Activated naive CD8-positive, alpha-beta T cell treated with anti-CD3 and anti-CD28 coated beads for 36 hours (primary cell): ENCODE measurements at places on chromosomes 11 and 22. TPM values are rescaled to one million over a fixed set of nuclear protein-coding genes. Genes with fewer than 3 reads are reported as not detected.

OR8D1 gene
- not detected for total RNA-seq

KRTAP5-1 gene
- total RNA-seq, result not detected

MUC2 gene
- not detected for total RNA-seq

PITPNB gene
- 124 TPM for total RNA-seq

OR5B12 gene
- total RNA-seq, result not detected

FJX1 gene
- total RNA-seq, result 3.8 TPM

ADAMTS8 gene
- total RNA-seq, result not detected

TBX1 gene
- total RNA-seq, result not detected

DNA sequence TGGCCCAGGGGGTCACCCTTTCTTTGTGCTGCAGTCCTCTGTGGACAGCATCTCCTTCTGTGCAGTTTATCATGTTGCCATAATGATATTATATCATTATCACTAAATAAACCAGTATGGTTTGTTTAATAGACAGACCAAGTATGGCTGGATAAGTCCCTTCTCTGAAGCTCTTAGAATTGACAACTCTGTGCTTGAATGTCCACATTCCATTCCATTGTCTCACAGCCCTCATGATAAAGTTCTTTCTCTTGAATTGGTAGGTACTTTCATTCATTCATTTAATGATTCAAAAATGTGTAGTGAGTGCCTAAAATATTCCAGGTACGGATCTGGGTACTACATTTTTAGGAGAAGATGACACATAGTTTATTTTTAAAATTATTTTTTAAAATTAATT, 7.8 kb downstream of the RPS6KA4 start:
- no peak for DNase-seq

DNA sequence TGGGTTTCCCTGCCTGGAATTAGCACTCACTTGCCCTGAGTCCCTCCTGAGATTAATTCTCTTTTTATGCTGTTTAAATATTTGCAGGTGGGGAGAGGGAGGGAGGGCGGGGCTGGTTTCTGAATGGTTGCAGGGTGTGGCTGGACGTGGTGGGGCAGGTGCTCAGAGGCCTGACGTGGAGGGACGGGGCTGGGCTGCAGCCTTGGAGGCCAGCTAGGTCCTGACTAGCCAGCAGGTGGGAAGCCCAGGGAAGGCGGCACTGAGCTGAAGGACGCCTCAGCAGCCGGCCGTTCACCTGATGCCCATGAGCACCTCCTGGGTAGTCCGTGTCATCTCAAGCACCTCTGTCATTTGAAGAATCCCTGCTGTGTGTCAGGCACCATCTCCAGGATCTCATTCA, 21.3 kb downstream of the SGSM1 start:
- no peak for DNase-seq

- no peak for DNase-seq
Measured at GRCh38 chr11:66112601-66113499, 42.8 kb downstream of the PACS1 start.

- no peak for DNase-seq
Measured at GRCh38 chr22:21677606-21678443, 12.0 kb downstream of the PPIL2 start.

GRCh38 chr11:24391167-24391566, 105.7 kb upstream of the LUZP2 start:
- DNase-seq, result no peak

DNA sequence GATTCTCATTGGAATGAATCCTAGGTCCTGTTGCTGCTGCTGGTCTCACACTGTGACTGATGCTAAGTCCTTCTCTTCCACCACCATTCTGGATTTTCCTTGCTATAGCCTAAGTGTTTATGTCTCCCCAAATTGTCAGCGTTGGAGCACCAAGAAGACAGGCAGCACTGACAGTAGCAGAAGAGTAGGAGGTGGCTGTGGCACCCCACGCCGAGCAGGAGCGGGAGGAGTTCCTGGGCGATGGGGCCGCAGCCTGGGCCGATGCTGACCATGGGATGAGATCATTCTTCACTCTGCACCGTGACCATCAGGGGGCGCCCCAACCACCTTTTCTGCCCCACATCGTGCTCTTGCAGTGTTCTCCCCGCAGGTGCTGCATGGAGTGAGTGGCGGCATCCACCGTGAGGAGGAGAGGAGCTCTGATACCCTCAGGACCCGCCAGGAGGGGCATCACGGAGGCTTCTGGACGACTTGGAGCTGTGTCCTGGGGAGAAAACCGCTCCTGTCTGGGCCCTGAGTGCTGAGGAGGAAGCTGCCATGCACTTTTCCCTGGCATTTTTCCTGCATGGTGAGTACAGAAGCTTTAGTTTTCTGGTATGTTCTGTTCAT, 57.0 kb downstream of the LRRC74B start:
- DNase-seq, result peak; percentile 83

DNA sequence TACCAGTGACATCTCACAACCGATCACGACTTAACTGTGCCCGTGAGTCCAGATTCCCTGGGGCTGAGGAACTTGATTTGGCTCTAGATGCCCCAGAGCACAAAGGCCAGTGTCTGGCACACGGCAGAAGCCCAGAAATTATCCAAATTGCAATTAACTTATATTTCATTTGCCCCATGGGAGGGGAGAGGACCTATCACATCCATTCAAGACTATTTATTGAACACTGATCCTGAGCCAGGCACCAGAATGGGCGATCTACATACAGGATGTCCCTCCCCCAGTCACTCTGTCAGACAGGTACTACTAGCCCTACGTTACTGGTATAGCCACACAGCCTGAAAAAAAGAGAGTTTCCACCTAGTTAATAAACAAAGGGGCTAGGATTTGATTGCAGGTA, 5.1 kb downstream of the DNAL4 start:
- DNase-seq, result no peak

DNA sequence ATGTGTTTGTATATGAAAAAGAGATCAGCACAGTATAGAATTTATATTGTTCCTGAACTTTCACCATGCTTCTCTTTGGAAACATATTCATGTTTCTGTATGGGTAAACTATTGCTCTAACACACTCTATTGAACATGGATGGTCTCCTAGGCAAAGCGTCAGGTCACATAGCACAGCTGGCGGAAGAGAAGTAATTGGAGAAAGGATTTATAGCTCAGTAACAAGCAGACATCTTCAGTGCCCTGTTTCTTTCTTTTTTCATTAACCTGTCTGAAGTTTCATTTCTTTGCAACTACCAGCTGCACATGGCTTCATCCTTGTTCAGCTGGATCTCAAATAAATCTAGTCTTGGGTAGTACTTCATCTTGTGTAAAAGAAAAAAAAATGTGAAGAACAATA, 84.4 kb upstream of the TRPC6 start:
- no peak for DNase-seq

DNA sequence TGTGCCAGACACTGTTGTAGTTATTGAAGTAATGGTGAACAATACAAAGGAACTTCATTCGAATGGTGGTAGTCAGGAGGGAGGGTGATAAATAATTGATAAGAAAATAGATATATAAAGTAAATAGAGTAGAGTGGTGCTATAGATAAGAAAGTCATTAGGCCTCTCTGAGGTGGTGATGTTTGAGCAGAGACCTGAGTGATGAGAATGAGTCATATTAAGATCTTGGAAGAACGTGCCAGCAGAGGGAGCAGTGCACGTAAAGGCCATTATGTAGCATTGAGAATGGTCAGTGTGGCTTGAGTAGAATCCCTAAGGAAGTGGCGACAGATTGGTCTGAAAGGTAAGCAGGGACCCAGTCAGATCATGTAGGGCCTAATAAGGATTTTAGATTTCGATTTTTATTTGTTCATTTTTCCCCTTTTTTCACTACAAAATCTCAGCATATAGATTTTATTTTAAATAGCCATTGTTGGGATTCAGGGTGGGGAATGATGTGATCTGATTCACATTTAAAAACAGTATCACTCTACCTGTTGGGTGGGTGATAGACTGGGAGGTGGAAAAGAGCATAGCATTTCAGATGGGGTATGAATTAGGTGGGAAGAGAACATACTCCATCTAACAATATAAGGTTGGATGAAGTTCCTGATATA, 44.7 kb downstream of the CCDC90B start:
- DNase-seq, result no peak

- no peak for DNase-seq
Measured at GRCh38 chr11:27462543-27462942, 10.0 kb downstream of the LGR4 start.

- DNase-seq, result no peak
Measured at GRCh38 chr11:6110011-6110410, 2.5 kb downstream of the OR56B4 start.

DNA sequence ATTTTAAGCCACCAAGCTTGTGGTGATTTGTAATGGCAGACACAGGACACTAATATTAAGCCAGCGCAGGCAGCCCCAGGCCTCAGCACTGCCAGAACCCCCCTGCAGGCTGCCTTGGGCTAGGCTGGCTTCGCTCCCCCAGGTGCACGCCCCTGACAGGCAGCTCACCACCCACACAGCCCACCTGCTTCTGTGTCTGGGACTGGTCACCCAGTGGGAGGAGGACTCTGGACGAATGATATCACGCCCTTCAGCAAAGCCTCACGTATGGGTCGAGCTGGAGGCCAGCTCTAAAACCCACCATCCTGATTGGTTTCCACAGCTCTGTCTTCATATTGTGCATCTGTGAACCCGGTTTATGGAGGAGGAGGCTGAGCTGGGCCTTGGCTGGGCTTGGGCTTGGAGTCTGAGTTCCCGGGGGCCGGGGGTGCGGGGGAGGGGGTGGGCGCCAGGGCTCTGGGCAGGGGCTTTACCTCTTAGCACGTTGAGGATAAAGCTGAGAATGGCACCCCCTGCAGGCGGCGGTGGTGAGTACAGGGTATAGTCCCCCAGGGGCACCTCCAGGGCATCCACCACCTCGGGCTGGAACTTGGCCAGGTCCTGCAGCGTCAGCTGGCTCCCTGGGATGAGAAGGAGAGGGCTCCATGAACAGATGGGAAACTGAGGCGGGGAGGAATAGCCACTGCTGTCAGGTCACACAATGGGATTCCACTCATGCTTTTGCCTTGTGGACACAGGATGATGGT, 13.8 kb downstream of the GGT5 start:
- peak; percentile 53 for DNase-seq

DNA sequence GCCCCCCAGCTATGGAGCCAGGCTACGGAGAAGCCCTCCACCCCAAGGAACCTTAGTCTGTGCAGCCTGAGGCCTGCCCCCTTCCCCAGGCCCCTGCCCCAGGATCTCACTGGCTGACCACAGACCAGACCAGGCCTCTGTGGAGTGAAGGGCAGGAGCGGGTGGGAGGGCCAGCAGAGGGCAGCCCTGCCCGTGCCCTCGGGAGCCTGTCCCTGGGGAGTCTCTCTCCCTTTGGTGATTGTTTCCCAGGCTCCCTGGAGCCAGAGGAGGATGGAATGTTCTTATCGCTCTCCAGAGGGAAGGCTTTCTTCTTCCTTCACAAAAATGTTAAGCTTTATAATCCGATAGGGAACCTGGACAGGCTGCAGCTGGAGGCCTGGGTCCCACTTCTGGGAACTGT, 455.3 kb downstream of the SOX6 start:
- no peak for DNase-seq

- DNase-seq, result no peak
Measured at GRCh38 chr11:60641940-60642339, 57.5 kb upstream of the MS4A8 start.

DNA sequence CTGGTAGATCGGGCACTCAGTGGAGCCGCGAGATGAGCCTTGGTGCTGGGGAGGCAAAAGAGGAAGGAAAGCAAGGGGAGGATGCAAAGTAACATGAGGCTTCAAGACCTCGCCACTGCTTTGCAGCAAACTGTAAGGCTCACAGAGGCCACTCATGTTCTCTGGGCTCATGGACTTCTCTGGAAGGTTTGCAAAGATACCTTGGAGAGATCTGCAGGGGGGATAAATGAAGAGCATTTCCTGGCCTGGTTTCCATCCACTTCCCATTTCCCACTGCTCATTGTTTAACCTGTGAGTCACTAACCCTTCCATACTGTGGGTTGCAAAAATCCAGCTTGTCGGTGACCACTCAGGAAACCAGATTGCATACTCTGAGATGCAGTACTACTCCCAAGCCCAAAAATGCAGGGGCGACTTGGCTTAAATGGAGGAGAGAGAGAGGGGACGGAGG, 38.5 kb downstream of the OSBP2 start:
- no peak for DNase-seq

DNA sequence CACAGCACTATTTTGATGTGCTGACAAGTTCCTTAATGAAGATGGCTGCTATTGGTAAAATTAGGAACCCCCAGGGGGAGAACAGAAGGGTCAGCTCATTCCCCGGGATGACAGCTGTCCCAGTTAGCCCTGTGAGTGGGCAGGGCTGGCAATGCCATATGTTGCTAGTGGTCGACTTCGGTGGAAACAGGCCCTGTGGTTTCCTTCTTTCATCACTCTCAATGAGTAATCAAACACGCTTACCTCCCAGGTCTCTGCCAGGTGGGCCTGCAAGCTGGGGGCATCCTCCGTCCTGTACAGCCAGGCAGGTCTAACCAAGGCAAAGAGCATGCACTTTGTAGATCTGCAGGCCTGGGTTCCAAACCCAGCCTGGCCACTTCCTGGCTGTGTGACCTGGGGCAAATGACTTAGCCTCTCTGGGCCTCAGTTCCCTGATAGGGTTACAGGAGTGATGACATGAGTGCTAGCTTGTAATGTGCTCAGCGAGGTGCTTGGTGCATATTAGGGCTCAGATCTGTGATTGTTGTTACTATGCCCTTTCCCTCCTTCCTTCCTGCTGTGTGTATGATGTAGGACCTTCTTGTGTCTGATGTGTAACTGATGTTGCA, 85.2 kb downstream of the TSPAN18 start:
- no peak for DNase-seq

- DNase-seq, result no peak
Measured at GRCh38 chr11:126718276-126718675, 282.3 kb downstream of the KIRREL3 start.

- DNase-seq, result no peak
Measured at GRCh38 chr11:79371152-79371551, 69.7 kb downstream of the TENM4 start.

GRCh38 chr11:70104961-70105360, 26.8 kb downstream of the ANO1 start:
- no peak for DNase-seq

- DNase-seq, result no peak
Measured at GRCh38 chr11:6319001-6319703, 1.1 kb downstream of the CAVIN3 start.

DNA sequence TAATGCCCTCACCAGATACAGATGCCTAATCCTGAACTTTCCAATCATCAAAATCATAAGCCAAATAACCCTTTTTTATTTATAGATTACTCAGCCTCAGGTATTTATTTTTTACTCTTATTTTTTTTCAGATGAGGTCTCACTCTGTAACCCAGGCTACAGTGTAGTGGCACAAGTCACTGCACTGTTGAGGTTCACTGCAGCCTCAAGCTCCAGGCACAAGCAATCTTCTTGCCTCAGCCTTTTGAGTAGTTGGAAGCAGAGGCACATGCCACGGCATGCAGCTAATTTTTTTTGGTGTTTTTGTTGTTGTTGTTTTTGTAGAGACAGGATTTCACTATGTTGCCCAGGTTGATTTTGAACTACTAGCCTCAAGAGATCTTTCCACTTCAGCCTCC, 49.5 kb downstream of the TTC28 start:
- DNase-seq, result no peak

GRCh38 chr11:75667831-75668450, 897 bp downstream of the MAP6 start:
- peak; percentile 61 for DNase-seq

DNA sequence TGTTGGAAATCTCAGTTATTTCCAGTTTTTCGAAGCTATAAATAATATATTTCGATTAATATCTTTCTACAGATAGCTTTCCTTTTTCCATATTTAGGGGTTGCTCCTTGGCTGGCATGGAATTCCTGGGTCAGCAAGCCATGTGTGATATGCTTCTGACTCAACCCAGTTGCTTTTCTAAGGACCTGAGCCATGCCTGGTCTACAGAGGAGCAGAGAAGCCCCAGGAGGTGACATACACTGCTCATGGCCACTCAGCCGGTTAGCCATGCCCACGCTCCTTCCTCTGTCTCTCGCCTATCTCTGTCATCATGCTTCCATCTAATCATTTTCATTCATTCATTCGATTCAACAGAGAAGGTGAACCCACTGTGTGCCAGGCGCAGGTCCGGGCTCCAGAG, 23.2 kb upstream of the PDGFB start:
- DNase-seq, result no peak
